Stimulated activated naive CD4-positive, alpha-beta T cell treated with Interleukin-2 at 50 U/mL for 16 hours (primary cell): ENCODE measurements at places on chromosomes 7 and 10.
A peak's percentile ranks its signal among the peaks of the same experiment; 100 is the strongest.

DNA sequence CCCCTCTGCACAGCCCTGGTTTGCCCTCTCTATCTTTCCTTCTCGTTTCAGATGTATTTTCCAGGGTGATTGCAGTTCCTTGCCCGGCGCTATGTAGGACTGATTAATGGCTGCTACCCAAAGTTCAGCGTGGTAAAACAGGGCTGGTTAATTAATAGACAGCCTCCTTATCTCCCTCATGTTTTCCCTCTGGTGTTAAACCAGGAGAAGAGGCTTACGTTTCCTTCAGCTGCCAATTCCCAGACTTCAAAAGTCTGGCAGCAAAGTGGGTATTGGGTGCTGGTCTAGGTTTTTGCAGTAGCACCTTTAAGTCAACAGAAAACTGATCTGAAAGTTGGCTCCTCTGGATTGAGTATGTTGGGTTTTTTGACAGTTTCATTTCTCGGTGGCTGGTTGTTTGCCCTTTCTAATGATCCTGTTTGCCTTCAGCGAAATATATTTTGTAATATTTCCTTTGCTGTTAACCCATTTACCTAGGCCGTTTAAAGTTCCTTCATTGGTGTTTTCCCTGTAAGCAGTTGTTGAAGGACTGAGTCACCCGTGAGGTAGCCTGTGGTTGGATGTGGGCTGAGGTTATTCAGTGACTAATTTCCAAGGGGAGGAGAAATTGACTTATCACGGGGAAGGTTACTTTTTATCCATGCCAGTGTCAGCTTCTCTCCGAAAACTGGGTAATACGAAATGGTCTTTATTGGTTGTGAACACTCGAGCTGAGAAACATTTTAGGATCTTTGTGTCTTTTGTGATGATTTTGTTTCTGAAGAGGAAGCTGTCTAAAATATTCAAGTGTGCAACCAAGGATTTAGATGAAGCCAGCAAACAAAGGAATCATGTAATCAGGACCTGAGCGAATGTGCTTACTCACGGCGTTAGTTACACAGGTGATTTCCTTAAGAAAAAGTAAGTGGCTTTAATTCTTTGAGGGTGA is 257.2 kb downstream of the KIAA1217 start:
- peak; percentile 55 for DNase-seq

- no peak for DNase-seq
Measured at GRCh38 chr10:120451968-120452367, 5.1 kb upstream of the PLPP4 start.

DNA sequence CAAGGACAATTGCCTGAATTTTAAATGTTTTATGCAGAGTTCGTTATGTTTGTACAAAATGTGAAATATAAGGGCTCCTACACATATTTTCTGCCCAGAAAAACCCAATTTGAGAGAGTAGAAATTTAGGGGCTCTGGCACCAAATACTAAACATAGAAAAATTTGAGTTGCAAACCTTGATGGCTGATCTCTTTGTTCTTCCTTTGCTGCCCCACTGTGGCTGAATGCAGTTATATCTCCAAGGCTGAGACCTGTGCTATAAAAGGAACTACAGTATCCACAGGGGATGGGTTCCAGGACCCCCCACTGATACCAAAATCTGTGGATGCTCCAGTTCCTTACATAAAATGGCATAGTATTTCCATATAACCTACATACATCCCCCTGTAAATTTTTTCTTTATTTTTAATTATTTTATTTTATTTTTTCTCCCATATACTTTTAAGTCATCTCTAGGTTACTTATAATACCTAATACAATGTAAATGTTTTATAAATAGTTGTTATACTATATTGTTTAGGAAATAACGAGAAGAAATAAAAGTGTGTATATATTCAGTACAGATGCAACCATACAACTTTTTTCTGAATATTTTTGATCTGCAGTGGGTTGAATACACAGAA is 22.5 kb downstream of the CFAP43 start:
- peak; percentile 28 for DNase-seq

DNA sequence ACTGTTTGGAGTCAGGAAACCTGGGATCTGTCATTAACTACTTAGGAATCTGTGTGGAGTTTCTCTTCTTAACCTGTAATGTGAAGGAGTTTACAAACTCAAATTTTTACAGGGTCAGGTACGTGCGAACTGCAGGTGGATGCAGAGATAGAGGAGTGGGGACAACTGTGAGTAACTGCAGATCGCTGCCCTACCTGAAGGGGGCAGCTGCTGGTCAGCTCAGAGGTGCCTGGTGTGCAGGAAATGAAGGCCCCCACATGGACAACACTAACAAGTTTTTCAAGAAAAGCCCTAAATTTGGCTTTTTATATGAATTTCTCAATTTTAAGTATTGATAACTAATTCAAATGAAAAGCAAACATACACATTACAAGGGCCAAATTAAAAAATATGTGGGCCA is 380.0 kb downstream of the REEP3 start:
- DNase-seq, result no peak

DNA sequence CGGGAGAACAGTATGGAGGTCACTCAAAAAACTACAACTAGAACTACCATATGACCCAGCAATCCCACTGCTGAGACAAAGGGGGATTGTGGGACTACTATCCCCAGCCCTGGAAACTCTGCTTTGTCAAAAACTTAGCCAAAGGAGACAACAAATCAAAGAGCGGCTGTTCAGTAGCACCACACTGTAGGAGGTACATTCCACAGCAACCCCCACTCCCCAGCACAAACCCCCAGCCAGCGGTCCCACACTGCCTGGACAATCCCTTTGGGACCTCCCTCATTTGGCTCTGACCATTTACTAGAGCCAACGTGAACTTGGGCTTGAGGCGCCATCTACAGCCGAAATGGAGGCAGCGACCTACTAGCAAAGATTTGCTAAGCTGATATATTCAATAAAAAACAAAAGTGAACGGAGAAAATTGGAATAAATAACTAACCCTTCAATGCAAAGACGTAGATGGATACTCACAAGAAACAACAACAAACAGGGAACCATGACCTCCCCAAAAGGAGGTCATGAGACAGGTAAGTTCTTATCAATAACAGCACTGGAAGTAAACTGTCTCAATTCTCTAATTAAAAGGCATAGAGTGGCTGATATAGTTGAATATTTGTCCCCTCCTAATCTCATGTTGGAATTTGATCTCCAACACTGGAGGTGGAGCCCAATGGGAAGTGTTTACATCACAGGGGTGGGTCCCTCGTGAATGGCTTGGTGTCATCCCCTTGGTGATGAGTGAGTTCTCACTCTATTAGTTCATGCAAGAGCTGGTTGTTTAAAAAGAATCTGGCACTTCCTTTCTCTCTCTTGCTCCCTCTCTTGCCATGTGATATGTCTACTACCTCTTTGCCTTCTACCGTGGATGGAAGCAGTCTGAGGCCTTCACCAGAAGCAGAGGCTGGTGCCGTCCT is 119.0 kb upstream of the KCNMA1 start:
- DNase-seq, result no peak

DNA sequence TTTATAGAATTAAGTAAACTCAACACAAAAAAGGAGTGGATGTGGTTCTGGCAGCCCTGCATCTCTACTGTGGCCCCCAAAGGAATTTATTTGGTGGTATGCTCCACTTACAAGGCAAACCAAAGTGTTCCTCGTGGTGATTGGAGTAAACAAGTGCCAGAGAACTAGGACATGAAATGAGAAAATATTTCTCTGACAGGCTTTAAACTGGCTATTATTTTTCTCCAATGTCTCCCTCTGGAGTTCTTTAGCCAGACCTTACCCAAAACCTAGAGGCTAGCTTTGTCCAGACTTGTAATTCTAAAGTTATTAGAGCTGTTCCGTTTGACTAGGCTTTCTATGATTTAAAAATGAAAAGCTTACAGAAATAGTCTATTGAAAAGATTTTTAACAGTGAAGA is 990.1 kb downstream of the CNTNAP2 start:
- no peak for DNase-seq

DNA sequence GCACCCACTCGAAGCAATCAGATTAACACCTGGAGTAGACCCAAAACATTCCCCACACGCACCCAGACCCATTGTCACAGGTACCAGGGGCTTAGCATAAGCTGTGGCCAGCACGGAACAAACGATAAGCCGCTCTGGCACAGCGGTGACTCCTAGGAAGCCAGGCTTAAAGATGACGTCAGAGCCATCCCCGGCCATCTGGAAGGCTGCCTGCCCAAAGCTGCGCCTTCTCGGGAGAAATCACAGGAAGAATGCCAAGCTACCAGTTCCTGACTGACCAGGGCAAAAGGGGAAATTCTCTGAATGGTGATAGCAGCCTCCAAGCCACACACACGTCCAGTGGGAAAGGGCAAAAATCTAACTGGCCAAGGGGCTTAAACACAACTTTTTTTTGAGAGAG is 13.0 kb upstream of the WIPI2 start:
- no peak for DNase-seq

DNA sequence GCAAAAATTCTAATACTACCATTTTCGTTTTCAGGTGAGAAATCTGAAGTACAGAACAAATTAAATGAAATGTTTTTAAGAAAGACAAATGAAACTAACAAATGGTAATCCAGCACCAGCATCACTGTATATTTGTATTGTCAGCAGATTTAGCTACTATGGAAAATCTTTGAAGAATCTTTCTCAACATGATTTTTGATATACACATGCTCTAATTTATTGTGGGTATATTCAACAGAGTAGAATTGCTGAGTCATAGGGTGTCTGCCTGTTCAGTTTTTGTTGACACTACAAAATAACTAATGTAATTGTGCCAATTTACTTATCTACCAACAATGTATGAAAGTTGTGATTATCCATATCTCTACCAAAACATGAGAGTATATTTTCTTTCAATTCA is 437.6 kb downstream of the PCDH15 start:
- DNase-seq, result no peak

- no peak for DNase-seq
Measured at GRCh38 chr7:6307762-6308161, 35.3 kb upstream of the CYTH3 start.

DNA sequence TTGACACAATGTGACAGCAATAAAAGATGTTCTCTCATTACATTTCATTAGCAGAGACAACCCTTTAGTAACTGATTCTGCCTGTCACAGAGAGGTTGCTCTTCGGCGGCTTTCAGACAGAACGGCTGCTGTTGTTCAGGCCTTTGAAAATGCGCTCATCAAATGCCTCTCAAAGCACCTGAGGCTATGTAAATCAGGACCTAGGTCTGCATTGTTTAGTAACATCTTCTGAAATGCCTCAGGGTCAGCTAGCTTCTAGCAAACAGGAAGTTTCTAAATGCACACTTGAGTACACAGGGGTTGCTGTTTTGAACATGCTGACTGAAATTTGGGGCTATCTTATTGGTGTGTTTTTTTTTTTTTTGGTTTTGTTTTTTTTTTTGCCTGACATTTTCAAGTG is 143.3 kb upstream of the DKK1 start:
- no peak for DNase-seq

- no peak for DNase-seq
Measured at GRCh38 chr7:132292803-132293202, 283.5 kb downstream of the PLXNA4 start.

GRCh38 chr10:104340641-104341040 is 2.4 kb upstream of the ITPRIP start:
- no peak for DNase-seq

- DNase-seq, result no peak
Measured at GRCh38 chr10:70292004-70292403, 8.2 kb upstream of the NPFFR1 start.

DNA sequence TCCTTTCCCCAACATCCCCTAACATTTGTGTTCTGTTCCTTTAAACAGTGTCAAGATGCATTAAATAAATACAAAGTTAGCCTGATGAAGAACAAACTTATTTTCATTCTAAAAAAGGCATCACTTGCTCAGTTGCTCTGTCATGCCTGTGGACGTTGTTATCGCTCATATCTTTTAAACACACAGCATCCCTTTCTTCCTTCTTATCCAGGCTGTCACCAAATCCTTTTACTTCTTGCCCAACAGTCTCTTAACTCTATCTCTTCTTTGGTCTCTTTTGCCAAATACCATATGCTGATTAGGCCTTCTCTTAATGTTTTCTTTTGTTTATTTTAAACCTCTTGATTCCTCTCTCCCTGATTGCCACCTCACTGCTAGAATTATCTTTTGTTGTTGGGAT is 43.9 kb downstream of the DKK1 start:
- DNase-seq, result no peak

DNA sequence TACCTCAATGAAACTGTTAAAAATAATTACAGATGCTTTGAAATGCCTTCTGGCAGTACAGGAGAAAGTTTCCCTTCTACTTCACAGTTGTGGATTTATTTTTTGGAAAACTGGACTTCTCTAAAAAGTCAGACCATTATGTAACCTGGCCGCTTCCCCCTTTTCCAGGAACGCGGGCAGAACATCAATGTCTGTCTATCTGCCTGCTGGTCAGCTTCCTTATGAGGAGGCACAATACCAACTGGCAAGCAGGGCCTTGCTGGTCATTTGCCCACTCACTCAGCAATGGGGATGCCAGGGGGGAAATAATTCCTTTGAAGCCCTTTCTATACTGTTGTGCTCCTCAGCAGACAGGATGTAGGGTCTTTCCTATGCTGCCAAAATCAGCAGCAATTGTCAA is 22.5 kb upstream of the ADRB1 start:
- DNase-seq, result no peak
